ENCODE measurements at places on chromosomes 16 and 17. TPM values are rescaled to one million over a fixed set of nuclear protein-coding genes. Genes with fewer than 3 reads are reported as not detected.

EXOC3L1 gene
- not detected for total RNA-seq

MILR1 gene
- 1.8 TPM for total RNA-seq

CPNE2 gene
- total RNA-seq: 43.3 TPM

KRTAP4-4 gene
- not detected for total RNA-seq

OTOP3 gene
- not detected for total RNA-seq

SAMD14 gene
- total RNA-seq: 0.22 TPM

CACNG1 gene
- not detected for total RNA-seq

MFSD6L gene
- not detected for total RNA-seq

Measured in A549 treated with CpdA at 1 μM for 4 hours (cell line).